ENCODE measurements at places on chromosomes 16 and 17. TPM values are rescaled to one million over a fixed set of nuclear protein-coding genes. Genes with fewer than 3 reads are reported as not detected.

ANTKMT gene
- 25.4 TPM for total RNA-seq

CSF3 gene
- 0.37 TPM for total RNA-seq

SALL1 gene
- total RNA-seq = 0.18 TPM

CEP112 gene
- 7.5 TPM for total RNA-seq

TP53TG3C gene
- total RNA-seq = not detected

MAZ gene
- 159 TPM for total RNA-seq

GNG13 gene
- not detected for total RNA-seq

IQCK gene
- total RNA-seq = 6.5 TPM

GDPD1 gene
- 1.0 TPM for total RNA-seq

SAMD14 gene
- 1.4 TPM for total RNA-seq

ENKD1 gene
- total RNA-seq = 15.5 TPM

ABCA9 gene
- 10.0 TPM for total RNA-seq

VTN gene
- total RNA-seq = 19.1 TPM

KRTAP3-1 gene
- not detected for total RNA-seq

CDRT4 gene
- 1.8 TPM for total RNA-seq

NLGN2 gene
- total RNA-seq = 4.1 TPM

ZDHHC7 gene
- 72.4 TPM for total RNA-seq

BRIP1 gene
- 1.7 TPM for total RNA-seq

DNASE1 gene
- 16.6 TPM for total RNA-seq

ZNF286A gene
- 40.8 TPM for total RNA-seq

SRL gene
- total RNA-seq = 0.09 TPM

Data from smooth muscle cell of bladder (primary cell).